ENCODE measurements at places on chromosomes 16 and 17.

GRCh38 chr17:20982589-20983358 lies 60.0 kb downstream of the USP22 start:
- DNase-seq, result no peak

GRCh38 chr17:31859487-31860008 lies 504 bp upstream of the COPRS start:
- DNase-seq, result no peak

DNA sequence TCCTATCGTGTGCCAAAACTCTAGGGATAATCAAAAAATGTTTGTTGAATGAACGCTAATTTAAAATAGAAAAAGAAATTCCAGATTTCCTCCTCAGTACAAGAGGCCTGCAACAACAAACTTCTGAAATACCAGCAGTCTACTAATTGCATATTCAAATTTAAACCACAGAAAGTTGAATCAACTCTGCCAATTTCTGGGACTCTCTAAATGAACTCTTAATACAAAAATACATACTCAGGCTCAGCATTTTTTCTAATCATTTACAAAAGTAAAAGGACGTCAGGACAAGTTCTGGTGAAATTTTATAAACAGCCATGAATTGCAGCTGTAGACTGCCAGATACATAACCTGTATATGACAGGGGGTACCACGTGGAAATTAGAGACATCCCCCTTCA lies 49.0 kb downstream of the KANSL1 start:
- DNase-seq, result no peak

DNA sequence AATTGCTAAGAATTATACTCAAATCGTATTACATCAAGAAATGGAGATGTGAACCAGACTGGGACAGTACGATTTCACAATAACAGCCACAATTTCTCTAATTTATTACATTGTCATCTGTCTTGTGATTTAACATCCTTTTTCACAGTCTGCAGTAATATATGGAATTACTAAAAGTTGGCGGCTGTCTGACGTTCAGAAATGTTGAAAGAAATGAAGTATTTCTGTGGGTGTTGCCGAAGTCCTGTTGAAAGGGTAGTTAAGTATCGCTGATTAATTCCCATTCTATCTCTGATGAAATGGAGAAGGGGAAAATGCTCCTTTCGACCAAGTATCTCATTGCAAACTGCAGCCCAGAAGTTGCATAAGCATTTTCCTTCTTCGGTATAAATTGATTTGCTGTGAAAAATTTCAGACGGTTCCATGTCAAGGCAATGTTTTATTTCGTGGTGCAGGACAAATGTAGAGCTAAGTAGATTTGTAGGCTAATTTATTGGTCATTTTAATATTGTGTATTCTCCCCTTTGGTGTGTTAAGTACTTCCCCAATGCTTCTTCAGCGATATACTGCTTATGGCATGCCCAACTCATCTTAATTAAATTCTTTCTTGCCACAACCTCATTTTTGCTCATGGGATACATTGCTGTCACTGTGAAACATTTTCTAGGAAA lies 775.2 kb upstream of the RBFOX1 start:
- no peak for DNase-seq

DNA sequence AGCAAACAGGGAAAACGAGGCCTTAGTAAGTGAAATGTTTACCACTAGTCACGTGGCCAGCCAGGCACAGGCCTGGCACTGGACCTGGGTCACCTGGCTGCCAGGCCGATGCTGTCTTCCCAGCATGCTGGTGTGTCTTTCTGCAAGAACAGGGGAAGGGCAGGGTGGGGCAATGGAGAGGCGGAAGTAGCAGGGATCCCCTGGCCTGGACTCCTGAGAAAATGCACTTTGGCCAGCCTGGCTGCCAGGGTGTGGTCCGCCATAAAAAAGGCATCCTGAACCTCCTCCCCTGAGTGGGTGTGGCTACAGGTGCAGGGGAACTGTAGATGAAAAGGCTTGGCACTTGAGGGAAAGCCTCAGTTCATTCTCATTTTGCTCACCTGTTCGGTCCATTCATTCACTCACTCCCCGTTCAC lies 1.0 kb upstream of the ANKRD40CL start:
- no peak for DNase-seq
